ENCODE measurements at places on chromosomes 5 and 9. TPM values are rescaled to one million over a fixed set of nuclear protein-coding genes. Genes with fewer than 3 reads are reported as not detected.

DNA sequence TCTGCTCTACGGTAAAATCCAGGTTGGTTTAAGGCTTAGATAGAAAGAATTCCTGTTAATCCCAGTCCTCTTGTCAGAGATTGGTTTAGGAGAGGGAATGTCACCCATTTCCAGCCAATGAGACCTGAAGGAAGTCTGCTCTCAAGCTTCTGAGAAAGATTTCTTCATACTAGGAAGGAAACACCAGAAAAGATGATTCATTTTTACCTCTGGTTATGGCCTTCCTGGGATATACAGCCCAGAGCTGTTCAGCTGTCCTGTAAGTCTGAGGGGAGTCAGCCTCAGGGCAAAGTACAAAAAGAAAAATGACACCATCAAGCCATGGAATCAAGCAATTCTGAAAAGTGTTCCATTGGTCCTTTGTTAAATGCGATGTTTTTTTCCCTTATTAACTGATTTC, 18.6 kb upstream of the CFAP95 start:
- DNase-seq: no peak

Gene IL3
- not detected for total RNA-seq

DNA sequence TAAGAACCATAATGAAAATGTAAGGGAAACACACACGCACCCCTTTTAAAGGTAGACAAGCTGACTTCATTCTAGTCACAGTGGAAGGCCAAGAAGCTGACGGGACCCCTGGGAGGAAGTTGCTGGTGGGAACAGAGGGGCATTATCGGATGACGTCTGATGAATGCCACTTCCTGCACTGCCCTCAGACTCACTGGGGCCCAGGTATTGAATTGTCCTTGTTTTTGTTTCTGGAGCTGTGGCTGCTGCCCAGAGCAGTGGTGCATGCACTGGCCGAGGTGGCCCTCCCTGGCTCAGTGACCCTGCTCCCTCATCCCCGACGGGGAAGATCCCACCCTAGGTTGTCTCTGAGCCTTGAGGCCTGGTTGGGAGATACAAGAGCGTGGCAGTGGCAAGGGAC, 15.3 kb upstream of the RPL26L1 start:
- DNase-seq: no peak

DNA sequence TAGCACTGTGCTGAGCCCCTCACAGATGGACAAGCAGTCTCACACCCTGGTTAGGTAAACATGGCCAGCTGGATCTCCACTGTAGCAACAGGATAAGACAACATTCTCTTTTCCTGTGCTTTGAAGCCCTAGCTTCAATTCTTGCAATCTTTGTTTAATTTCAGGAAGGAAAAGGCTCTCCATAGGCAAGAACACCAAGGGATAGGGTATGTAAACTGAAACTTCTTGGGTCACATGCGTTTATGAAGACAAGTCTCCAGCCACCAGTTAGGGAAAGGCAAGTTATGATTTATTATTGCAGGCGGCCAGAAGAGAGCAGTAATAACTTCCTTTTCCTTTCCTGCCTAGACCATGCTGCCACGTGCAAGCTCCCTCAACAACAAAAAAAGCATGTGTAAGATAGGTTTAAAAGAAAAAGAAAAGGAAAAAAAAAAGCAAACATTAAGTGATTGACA, 50.1 kb upstream of the POU5F2 start:
- no peak for DNase-seq

GRCh38 chr5:19241690-19242089, 746.3 kb downstream of the CDH18 start:
- no peak for DNase-seq

Gene TSLP
- 9.2 TPM for total RNA-seq

DNA sequence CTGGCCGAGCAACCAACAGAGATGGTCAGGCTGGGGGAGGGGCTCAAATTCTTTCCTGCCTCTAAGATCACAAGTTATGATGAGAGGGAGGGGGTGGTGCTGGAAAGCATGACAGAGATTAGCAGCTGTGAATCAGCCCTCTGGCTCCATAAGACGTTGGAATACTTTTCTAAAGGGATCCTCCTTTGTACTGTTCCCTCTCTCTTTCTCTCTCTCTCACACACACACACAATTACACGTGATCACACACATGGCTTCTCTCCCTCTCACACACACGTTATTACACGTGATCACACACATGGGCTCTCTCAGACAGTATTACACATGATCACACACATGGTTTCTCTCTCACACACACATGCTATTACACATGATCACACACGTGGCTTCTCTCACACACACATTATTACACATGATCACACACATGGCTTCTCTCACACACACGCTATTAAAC, at the start of gene SLC45A2:
Gene SLC45A2 (minus strand): TSS at position 23 of the 454 bp plus-strand sequence. CDS start 110 bp downstream, outside the sequence.
- peak; percentile 55 for DNase-seq

Gene GM2A
- total RNA-seq: 28.2 TPM

Gene SCAI
- total RNA-seq: 9.7 TPM

Gene SLC25A48
- not detected for total RNA-seq

Gene MSX2
- total RNA-seq: 1.3 TPM

DNA sequence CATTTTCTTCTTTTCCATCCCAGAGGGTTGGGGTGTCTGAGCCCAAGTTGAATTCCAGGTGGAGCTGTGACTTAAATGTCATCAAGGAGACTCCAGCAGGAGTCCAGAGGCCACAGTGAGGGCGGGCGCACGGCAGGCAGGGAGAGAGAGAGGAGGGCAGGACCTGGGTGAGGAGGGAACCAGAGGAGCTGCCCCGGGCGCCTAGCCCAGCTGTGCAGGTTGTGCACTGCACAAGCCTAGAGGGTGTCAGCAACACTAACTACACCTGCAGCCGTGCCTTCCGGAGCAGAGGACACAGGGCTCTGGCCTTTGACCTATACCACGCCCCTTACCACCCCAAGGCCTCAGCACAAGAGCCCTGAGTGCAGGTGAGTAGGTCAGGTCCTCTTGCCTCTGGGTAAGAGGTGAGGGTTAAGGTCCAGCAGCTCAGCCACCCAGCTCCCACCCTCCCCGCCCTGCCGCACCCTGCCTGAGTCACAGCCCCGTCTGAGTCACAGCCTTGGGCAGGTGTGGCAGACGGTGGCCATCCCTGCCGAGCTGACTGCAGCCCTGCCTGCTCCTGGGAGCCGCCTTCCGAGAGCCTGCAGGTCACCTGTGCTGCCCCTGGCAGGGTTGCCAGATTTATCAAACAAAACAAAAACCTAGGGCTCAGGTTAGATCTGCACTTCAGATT, 6.4 kb upstream of the AGPAT2 start:
- peak; percentile 35 for DNase-seq

DNA sequence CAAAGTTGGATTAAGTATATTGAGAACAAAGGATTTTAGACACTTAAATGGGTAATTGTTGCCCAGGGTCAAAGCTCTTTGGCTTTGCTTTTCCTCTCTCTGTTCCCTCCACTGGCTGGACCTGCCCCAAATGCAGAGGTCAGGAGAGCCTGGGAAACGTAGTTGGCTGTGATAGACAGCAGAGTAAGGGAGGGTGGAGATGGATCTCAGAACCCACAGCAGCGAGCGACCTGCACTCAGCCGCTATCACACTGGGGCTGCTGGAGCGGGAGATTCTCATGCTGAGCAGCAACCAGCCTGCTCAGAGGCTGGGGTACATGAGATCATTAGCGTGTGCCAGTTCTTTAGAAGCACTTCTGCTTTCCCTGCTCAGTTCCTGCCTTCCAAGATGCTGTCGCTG, 71.8 kb upstream of the TTC23L start:
- no peak for DNase-seq

Gene BICD2
- total RNA-seq: 35.8 TPM

DNA sequence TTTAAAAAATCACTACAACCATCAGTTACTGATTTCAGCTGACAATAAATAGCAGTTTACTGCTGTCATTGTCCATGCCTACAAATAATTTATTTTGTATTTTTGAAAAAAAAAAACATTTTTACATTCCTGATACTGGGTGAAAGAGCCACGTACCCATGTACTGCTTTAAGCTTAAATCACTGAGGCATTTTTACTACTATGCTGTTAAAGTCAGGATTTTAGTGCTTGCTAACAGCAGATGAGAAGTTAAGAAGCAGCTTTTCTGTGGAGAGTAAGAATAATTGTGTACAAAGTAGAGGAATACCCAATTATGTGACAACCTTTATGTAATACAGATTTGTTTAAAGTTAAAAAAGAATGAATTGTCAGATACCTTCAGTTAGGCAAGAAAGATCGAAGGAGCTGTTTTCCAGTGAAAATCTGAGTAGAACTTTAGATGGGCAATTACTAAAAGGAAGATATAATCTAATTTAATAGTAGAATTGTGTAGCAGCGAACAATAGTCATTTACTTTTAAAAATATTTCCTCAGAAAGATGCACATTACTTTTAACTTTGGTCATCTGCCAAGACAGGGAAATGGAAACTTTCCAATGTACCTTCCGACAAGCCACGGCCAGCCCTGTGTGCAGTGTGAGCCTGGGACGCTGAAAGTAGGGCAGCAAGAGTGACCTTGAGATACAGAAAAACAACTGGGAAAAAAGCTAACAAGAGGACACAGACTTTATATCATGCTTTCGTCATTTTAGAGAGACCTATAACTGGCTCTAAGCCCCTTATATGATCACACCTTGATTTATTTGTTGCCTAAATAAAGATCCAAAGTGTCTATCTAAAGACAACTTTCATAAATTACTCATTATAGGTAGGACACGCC, 39.9 kb downstream of the RHOBTB3 start:
- DNase-seq: peak; percentile 20

- DNase-seq: no peak
These were observed 255.8 kb downstream of the NTRK2 start for GRCh38 chr9:84925225-84925872.

GRCh38 chr9:123544007-123544827, 188.2 kb downstream of the CRB2 start:
- peak; percentile 68 for DNase-seq

GRCh38 chr9:13608451-13608850, 329.0 kb upstream of the MPDZ start:
- DNase-seq: no peak

- DNase-seq: peak; percentile 54
These were observed 166.0 kb downstream of the HMHB1 start for GRCh38 chr5:143977891-143978461.

GRCh38 chr9:133506653-133507038, 18.1 kb downstream of the MYMK start:
- DNase-seq: peak; percentile 69

- DNase-seq: peak; percentile 46
These were observed 94.4 kb upstream of the ITGA1 start for GRCh38 chr5:52693280-52693679.

- DNase-seq: no peak
These were observed 530 bp downstream of the TMEFF1 start for GRCh38 chr9:100473276-100474081.

DNA sequence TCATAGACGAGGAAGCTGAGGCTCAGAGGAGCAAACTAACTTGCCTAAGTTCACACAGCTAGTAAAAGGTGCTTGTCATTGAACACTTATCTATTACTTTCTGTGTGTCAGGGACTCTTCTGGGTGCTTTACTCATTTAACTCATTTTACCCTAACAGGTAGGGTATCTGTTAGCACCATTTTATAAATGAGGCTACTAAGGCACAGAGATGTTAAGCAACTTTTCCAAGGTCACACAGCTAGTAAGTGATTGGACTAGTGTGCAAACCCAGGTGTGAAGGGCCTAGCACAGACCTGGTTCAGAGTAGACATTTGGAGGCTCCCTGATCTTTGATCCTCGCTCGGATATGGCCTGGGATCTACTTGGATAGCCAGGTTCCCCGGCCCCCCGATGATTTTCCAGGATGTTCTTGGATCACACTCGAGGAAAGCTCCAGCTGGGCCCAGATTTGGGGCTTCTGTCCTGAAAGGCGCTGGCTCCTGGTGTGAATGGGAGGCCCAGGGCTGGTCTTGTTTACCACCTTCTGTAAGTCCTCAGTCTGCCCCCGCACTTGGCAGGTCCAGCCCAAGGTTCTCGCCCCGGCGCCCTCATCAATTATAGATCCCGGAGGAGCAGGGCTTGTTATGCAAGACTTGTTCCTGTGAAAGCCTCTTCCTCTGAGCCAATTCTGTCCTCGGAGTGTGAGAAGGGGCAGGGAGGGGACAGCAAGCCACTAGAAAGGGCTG, 37.5 kb downstream of the GSN start:
- no peak for DNase-seq

Gene ARHGEF37
- 5.3 TPM for total RNA-seq

DNA sequence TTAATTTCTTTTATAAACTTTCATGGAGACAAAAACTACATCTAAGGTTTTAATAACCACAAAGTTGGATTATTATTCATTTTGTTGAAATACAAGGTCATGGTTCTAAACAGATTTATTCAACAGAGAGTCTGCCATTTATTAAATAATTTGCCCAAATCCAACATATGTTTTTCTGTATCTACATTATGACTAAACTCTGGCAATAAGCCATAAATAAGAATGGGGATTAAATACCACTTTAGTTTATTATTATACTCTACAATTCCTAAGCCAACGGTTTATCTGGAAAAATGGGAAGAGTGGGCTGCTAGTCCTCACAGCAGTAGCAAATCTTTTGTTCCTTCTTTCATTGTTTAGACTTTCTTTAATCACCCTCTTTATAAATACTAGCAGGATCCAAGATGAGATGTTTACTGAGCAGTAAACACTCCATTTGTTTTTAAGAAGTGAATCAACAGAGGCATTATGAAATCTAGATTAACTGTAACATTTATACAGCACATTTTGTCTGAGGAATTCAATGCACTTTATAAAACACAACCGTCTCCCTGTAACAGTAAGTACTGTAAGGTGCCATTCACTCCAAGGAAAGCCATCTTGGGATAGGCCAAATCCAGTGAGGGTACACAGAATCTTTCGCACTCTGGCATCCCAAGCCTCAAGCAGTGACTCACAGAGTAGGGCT, 89.7 kb downstream of the DROSHA start:
- peak; percentile 10 for DNase-seq

DNA sequence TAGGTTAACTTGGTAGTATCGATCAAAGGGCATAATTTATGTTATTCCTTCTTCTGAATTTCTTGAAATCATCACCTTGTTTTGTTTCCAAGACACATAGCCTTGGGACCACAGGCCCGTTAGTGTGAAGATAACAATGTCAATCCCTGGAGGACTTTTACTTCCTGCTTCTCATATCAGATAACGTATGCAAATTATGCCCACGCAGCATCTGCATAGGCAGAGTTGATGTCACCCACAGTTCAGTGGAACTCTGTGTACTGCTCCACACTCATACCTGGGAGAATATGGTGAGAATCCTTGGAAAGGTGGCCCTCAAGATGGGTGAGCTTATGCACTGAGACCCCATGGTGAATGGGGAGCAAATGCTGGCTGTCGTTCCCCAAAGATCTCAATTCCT, 95.0 kb downstream of the CFAP90 start:
- no peak for DNase-seq

DNA sequence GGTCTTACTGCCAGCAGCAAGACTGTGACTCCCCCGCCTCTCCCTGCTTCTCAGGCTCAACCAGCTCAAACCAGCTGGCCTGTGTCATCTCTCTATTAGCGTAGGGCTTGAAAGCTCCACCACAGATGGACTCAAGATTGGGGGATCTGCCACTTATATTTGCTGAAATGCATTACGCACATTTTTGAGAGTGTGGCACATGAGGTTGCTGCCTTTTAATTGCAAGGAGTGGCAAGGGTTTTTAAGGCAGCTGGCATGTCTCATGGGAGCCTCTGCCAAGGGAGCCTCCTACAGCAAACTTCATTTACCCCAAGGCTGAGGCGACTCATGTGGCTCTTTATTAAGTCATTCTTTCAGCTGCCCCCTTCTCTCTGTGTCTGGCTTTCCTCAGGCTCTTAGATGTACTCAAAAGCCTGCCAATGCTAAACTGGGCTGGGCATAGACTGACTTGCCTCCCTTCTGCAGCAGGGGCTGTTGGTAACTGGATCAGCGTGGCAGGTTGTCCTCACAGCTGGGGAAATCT, 219.3 kb downstream of the SMARCA2 start:
- DNase-seq: peak; percentile 38
